CD4-positive, alpha-beta memory T cell (primary cell): ENCODE measurements at places on chromosomes 12 and 14.

DNA sequence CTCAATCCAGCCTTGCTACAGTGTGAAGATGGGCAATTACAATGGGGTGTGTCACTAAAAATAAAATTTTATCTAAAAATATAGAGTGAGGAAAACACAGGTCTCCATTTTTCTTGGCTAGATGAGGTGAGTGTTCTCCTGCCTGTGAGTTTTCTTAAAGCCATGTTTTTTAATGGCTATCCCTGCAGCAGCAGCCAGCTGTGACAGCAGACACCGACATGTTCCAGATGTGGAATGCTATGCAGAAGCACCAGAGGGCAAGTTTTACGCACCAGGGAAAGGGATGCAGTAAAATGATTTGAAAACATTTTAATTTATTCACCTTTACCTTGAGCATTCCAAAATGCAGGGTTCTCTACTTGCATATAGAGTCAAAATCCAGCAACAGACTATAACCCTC is 577.0 kb upstream of the STXBP6 start:
- DNase-seq = no peak

DNA sequence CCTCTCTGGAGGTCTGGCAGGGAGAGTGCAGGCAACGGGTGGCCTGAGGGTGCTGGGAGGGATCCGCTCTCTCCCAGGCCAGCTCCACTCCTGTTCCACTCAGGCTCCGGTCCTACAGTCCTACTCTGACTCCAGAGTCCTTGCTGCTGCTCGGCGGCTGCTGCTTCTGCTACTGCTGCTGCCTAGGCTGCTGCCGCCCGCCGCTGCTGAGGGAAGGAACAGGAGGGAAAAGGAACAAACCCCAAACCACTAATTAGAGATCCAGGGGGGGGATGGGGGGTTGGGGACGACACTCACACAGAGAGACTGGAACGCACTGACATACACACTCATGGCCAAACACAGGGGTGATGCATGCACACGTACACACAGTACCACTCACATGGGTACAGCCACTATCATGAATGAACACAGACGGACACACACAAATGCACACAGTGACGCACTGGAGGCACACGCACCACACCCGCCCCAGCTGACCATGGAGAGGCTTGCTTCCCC is at the start of gene SP7:
TSS of gene SP7 (minus strand) at position 174 of the 501 bp plus-strand sequence. CDS start 708 bp downstream, outside the sequence.
- no peak for DNase-seq

DNA sequence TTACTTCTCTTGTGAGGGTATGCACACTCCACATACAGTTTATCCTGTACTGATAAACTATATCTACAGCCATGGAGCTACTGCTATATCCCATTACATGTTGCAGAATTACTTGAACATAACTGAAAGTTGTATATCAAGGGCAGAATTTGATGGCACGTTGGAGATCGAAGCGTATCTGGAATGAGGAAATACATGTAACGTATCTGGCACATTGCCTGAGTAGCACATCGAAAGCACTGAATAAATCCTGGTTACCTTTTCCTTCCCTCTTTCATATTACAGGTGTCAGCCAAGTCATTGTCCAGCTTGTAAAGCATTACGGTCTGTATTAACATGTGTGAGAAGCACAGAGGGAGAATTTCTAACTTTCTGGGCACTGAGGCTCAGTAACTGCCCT is 42.1 kb upstream of the LIN7A start:
- DNase-seq = no peak

DNA sequence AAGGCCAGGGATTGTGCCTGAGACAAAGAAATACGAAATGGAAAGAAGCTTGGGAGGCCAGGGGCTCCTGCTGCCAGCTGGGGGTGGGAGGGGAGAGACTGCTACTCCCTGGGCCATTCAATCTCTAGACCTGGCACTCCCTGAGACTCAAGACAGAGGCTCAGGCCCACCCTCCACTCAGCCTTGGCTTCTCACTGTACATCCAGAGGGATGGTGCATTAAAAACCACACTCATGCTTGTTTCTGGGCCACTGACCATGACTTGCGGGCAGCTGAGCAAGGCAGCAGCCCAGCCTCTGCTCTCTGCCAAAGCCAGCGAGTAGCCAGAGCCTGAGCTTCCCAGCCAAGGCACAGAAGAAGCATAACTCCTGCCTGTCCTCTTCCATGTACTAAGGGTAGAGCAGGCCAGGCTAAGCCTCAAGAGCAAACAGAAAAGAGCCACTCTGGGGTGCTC is 41.5 kb downstream of the PITPNM2 start:
- no peak for DNase-seq

DNA sequence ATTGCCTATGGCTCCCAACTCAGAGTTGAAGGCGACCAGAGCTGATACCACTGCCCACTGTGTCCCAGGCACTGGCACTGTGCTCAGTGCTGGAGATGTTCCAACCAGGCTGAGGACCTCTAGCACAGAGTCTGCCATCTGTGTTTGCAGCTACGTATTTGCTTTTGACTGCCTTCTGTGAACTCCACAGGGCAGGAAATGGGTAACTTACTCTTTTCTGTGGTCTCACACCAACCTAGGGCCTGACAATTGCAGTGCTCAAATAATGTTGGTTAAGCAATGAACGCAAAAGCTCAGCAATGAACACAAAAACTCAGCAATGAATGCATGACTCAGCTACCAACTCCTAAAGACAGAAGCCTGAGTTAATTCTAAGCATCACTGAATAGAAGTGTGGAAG is 202.8 kb downstream of the NUAK1 start:
- no peak for DNase-seq

GRCh38 chr14:57928732-57929131 is 62.8 kb upstream of the SLC35F4 start:
- DNase-seq = no peak

GRCh38 chr12:60191676-60192359 is 596.0 kb downstream of the SLC16A7 start:
- DNase-seq = no peak
